Stimulated activated CD4-positive, alpha-beta T cell treated with anti-CD3 and anti-CD28 coated beads, Interleukin-4, amount 100 ng/mL, for 1 hour (primary cell): ENCODE measurements at places on chromosomes 12 and 14.
A peak's percentile ranks its signal among the peaks of the same experiment; 100 is the strongest.

DNA sequence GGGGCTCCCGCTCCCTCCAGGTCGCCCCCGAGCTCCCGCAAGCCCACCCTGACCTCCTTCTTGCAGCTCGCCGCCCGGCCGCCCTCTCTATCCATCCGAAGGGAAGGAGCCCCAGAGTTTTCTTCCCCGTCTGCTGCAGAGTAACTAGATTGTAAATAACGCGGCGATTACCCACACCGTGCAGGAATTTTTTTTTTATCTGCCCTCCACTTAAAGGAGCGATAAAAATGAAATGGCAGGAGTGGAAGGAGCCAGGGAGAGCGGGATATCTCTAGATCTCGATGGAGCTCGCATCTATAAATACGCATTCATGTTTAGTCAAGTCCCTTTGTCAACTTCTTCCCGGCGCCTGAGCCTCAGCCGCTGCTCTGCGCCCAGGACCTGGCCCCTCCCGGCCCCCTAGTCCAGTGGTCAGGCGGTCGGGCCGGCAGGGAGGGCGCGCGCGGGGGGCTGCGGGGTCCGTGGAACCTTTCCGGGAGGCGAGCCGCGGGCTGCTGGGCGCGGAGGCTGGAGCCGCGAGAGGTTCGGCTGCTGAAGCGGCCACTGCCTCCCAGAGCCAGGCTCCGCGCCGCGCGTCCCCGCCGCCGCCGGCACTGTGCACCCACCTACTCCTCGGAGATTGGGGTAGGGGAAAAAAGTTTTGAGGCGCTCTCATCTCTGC, 386.0 kb downstream of the BCAT1 start:
- no peak for DNase-seq

GRCh38 chr14:20687362-20688166, 1.0 kb upstream of the ANG start:
- DNase-seq, result no peak

- DNase-seq, result no peak
These were observed 476.5 kb downstream of the FOXG1 start for GRCh38 chr14:29242755-29243754.

- DNase-seq, result no peak
These were observed 60.9 kb upstream of the ZFP36L1 start for GRCh38 chr14:68853749-68854148.

- DNase-seq, result no peak
These were observed 2.3 kb upstream of the KLRD1 start for GRCh38 chr12:10305411-10305810.

- DNase-seq, result no peak
These were observed 121.4 kb downstream of the EFCAB11 start for GRCh38 chr14:89833120-89833532.

DNA sequence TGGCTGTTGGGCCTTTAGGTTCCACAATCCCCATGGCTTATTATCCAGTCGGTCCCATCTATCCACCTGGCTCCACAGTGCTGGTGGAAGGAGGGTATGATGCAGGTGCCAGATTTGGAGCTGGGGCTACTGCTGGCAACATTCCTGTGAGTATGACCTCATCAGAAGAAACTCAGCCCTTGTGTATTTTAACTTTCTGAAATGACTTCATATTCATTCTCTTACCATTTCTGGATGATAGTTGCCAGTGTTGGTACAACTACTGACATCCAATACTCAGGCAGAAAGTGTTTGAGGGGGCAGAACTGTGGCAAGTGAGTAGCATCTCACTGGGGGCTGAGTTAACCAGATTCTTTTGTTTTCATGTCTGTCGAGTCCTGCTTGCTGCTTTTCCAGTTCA, 2.3 kb downstream of the DAZAP2 start:
- DNase-seq, result no peak

GRCh38 chr12:91866566-91866965, 279.1 kb downstream of the BTG1 start:
- DNase-seq, result no peak

GRCh38 chr12:70351076-70351475, 15.0 kb upstream of the KCNMB4 start:
- DNase-seq, result no peak

- DNase-seq, result peak; percentile 60
These were observed at the start of gene DNAH10 for GRCh38 chr12:123761841-123762714. Gene DNAH10, plus strand, starts transcription at chr12:123762301. Its CDS starts 36 bp downstream, at chr12:123762337.

- DNase-seq, result no peak
These were observed 12.4 kb downstream of the OAS1 start for GRCh38 chr12:112919121-112919520.

DNA sequence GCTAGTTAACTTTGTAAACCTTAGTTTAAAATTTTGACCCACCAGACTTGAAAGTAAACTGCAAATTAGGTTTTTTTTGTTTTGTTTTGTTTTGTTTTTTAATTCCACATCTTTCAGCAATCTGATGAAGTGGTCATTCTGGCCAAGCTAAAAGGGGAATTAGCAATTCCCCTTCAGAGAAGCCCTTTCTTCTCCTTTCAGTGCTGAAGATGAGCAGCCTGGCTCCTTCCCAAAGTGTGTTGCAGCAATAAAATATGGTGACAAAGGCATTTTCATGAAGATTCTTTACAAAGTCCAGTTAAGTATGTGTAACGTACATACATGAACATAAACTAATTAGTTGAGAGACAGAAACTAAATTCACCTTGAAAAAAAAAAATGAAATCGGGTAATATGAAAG, 380.1 kb downstream of the NOVA1 start:
- no peak for DNase-seq

DNA sequence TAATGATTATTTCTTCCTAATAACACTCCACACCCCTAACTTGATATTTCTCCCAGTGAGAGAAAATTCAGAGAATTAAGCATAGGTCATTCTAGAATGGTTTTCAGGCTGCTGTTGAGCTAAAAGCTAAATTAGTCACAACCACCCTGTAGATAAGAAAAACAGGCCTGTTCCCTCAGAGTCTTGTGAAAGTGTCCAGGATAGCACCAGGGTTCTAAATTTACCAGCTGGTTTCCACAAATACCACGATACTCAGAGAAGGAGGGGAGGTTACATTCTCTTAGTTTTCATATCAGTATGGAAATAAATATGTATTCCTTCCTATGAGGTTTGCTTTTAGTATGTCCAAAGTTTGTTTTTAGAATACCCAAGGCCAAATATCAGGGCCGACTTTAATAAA, 66.0 kb upstream of the YARS2 start:
- no peak for DNase-seq
